ENCODE measurements at places on chromosomes 16 and 17. TPM values are rescaled to one million over a fixed set of nuclear protein-coding genes. Genes with fewer than 3 reads are reported as not detected.
A peak's percentile ranks its signal among the peaks of the same experiment; 100 is the strongest.

Gene USP6
- not detected for total RNA-seq

Gene PRSS53
- 0.44 TPM for total RNA-seq

Gene STUB1
- 207 TPM for total RNA-seq

Gene CHST6
- total RNA-seq = not detected

Gene KCNAB3
- total RNA-seq = not detected

DNA sequence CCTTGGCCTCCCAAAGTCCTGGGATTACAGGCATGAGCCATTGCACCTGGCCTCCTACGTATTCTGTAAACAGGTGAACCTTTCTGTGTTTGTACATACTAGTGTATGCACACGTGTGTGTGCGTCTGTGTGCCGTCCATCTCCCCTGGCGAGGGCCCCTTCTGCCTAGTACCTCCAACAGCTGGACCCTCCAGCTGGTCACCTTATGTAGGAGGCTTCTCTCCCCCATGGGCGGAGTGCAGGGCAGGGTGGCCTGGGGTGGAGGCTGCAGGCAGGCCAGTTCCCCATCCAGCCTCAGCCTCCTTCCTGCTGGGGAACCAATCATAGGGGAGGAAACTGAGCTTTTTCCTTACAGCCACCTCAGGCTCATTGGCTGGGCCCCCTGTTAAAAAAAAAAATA is 24.4 kb upstream of the DOC2B start:
- DNase-seq = no peak

- no peak for DNase-seq
Measured at GRCh38 chr16:14344945-14345344, 273.8 kb downstream of the MRTFB start.

DNA sequence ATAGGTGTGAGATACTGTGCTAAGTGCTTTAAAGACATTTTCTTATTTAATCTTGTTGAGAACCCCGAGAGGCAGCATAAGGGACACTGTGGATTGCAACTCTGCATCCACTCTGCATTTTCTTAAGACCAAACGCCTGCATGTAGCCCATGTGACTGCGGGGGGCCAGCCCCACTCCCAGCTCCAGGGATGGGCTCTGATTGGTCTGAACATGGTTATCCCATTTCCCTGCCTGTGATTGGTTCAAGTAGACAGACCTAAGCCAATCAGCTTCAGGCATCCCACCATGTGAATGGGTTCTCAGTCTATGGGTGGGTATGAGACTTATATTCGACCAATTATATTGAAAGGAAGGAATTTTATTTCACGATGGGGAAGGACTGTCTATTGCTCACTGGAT is 33.2 kb upstream of the USP7 start:
- DNase-seq = no peak

- no peak for DNase-seq
Measured at GRCh38 chr16:4365014-4365406, 6.6 kb upstream of the VASN start.

DNA sequence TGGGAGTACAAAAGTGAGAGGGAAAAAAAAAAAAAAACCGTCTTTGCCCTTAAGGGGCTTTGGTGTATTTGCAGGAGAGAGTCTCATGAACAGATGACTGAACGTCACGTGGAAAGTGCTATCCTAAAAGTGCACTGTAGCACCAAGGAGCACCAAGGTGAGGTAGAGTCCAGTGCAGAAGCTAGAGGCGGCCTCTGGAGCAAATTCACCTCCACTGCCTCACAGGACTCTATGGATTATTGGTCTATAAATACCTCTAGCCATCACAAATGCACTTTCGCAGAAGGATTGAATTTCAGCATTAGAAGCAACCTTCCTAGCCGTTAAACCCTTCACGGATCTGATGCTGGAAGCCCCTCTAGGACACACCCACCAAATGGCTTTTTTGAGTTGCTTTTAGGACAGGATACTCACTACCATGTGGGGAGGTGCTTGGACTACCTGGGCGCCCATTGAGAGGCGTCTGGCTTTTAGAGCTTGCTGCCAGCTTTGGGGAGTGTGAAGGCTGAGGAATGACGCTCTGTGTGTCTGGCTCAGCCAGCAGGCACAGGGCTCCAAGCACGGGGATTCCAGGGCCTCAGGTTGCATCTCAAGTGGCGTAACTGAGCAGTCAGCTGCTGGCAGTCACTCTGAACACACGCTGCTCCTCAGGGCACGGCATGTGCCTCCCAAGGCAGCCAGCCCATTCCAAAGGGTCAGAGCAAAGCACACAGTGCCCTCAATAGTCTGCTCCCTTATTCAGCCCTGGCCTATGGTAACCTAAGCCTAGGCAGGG is 52.7 kb downstream of the CDRT4 start:
- peak; percentile 90 for DNase-seq

DNA sequence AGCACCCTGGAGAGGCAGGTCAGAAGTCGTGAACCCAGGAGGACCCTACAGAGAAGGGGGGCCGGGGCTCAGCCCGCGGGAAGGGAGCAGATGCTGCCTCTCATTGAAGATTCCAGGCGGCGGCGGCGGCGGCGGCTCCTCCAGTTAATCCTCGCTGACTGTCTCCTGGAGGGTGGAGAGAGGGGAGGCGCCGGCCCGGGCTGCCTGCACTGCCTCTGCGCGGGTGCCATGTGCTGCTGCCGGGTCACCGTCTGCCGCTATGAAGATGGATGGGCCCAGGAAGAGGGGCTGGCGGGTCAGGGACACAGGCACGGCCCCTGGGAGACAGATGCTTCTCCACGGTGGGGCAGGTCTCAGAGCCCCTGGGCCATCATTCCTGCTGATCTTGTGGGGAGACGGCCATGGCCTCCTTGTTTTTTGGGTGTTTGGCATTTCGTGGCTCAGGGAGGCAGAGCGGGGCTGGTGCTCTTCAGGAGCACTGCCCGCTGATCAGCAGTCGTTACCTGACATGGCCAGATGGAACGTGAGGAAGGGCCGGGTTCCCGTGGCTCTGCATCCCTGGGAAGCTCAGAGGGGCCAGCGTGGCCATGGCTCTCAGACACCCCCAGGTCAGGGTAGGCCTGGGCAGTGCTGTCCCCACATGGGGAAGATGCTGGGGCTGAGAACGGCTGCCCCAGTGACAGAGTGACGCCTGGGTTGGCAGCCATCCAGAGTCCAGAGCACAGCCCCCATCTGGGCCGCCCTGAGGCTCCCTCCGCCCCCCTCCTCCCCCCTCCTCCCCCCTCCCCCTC is 36.1 kb downstream of the GINS2 start:
- DNase-seq = peak; percentile 65

DNA sequence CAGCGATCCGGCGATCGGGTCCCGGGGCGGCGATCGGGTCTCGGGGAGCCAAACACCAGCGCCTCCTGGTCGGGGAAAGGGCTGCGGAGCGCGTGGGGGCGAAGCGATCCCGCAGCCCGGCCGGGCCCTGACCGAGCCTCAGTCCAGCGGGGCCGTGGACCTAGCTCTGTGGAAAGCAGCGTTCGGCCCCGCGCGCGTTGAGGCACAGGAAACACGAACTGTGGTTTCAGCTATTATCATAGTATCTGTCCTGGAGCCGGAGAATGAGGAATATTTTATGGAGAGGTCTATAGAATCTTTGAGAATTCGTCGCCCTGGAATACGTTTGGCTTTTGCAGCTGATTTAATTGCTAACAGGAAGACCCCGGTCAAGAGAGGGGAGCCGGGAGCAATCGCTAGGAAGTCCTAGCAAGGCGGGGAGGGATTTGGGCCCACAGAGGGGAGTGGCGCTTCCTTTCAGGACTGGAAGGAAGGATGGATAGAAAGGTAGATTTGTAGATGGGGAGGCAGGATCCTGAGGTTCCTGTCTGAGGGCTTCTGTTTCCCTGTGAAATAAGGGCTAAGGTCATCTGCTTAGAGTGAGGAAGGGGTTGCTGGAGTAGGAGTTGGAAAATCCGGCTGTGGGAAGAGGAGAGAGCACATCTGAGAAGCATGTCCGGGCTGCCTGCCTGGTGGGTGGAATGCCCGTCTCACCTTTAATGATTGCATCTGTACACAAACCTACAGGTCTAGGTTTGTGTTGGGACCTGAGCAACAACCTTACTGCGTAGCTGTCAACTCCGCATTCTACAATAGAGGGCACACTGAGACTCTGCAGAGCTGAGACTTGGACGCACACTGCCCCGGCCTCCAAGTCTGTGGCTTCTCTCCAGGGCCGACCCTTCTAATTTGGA is 770 bp downstream of the CCNF start:
- DNase-seq = peak; percentile 68

GRCh38 chr17:50425682-50426471 is at the start of gene ACSF2:
Gene ACSF2 (plus strand): TSS chr17:50426218. CDS start chr17:50426262, 44 bp downstream.
- DNase-seq = no peak

DNA sequence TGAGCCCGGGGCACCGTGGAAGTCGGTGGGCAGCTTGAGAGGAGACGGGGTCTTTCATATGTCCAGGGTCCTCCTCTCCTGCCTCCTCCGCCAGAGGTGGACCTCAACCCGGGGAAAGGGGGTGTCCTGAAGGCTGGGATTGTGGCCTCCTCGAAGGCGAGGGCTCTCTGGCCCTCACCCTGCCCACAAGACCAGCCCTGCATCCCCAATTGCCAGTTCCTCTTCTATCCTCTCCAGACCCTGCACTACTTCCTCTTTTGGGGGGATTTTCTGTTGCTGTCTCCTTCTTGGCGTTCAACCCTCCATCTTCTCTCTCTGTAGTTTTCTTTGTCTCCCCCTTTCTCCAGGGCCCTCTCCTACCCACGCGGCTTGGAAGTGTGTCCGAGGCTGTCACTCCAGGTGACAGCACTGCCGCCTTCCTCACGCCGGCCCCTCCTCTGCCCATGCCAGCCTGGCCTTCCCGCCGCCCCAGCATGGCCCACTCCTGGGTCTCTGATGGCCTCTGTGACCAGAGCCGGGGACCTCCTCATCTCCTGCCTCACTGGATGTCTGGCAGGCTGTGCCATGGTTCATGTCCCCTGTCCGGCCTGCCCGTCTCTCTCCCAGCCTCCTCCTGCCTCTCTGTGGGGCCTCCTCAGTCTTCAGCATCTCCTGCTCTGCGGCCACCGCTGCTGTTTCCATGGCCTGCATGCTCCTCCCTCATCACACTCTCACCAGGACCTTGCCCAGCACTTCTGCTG is 2.4 kb upstream of the ITGAX start:
- DNase-seq = no peak

All from G401 (cell line).